Stimulated activated CD8-positive, alpha-beta memory T cell treated with anti-CD3 and anti-CD28 coated beads, Interleukin-4, amount 100 ng/mL, for 4 hours (primary cell): ENCODE measurements at places on chromosomes 12 and 14.
A peak's percentile ranks its signal among the peaks of the same experiment; 100 is the strongest.

- no peak for DNase-seq
Measured at GRCh38 chr12:531951-532585, 72.3 kb downstream of the B4GALNT3 start.

- no peak for DNase-seq
Measured at GRCh38 chr12:12108441-12109058, 37.8 kb downstream of the BCL2L14 start.

DNA sequence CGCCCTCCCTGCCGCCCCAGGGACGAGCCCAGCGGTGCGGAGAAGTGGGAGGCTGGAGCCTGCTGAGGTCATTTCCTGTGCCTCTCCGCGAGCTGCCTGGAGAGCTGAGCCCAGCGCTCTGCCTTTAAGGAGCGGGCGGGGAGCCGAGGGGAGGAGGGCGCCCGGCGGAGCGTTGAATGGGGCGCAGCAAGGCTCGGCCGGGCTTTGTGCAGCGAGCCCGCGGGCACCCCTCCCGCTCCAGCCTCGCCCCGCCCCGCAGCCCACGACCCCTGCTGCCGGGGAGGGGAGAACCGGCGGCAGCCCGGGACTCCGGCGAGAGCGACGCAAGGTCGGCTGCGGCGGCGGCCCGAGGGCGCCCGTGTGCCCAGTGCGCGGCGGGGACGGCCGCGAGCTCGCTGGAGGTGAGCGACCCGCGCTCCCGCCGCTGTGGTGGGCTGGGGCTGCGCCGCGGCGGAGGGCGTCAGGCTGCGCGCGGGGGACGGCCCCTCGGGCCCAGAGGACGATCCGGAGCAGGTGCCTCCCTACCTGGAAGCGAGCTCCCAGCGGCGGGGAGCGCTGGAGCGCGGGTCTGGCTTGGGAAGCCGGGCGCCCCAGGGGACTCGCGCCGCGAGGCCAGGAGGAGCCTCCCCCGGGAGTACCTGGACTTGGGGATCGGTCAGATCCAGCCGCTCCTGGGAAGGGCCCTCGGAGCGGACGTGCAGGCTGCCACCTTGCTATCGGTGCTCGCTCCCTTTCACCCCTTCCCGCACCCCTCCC is at the start of gene PLEKHH1:
PLEKHH1 (plus strand) TSS at position 293 of the 756 bp plus-strand sequence. CDS start 8,578 bp downstream, outside the sequence.
- peak; percentile 20 for DNase-seq

DNA sequence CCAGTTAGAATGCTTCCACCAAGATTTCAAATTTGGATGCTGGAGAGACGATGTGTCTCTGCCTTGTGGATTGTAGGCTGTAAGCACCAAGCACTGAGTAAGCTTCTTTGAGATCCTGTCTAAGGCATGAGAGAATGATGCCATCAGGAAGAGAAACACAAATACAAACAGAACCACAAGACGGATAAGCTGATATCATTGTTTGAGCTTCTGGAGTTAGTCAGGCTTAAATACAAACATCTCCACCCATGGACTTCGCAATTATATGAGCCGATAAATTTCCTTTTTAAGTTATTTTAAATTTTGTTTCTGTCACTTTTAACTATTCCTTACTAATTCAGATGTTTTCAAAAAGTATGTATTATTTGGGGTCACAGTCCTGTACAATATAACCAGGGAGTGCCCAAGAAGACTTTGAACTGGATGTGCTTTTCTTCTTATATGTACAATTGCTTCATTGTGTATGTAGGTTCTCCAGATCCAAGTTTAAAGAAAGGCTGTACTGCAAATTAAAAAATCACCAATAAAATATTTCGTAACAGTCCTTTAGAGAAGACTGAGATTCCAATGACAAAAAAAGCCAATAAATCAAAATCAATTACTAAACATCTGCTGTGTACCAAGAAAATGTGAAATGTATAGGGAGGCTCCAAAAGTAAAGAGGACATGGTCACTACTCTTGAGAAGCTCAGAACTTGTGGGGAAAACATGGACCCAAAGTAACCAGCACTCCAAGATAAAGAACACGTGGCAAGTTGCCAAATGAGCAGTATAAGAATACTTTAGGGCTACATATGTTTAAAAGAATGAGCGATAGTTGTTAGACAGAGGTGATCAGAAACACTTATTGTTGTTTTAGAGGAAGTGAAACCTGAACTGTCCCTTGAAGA is 274.1 kb downstream of the ADAMTS20 start:
- DNase-seq, result no peak

GRCh38 chr12:109544955-109545531 is 28.3 kb downstream of the MMAB start:
- DNase-seq, result peak; percentile 2

DNA sequence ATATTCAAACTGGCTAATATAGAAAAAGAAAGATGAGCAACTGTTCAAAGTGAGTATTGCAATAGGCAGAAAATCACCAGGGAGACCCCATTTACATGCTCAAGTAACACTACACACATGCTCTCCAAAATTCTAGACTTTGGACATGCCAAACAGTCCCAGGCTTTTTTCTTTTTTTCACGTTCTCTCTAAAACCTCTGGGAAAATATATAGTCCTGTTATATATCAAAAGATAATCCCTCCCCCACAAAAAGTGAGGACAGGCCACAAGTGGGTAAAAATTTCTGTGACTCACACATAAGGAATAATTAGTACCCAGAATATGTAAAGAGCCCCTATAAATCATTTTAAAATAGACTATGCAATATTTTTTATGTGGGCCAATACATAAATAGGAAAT is 55.2 kb downstream of the EFCAB11 start:
- DNase-seq, result no peak

DNA sequence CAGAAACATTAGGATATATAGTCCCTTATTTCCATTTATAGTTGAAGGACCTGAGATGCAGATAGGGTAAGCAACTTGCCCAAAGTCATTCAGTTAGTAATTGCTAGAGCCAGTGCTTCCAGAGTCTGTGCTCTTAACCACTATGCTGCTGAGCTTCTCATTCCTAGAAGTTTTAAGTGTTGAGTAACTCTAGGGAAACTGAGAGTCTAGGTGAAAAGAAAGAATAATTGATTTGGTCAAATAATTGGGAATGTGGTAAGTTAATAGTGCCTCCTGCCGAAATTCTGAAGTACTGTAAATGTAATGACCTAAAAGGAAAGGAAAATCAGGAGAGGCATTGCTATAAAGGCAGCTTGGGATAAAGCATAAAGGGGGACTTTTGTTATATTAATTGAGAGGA is 14.1 kb downstream of the PYROXD1 start:
- no peak for DNase-seq

DNA sequence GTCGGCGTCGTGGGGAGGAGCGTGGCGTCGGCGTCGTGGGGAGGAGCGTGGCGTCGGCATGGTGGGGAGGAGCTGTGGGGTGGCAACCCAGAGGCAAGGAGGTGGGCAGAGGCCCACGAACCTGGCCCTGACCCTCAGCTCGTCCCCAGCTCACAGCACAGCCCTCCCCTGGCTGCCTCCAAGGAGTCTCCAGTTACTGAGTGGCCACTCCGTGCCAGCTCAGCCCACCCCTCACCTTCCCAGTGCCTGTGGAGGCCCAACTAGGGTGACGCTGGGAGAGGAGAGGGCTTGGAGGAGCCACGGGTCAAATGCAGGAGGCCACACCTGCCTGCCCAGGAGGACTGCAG is 5.8 kb downstream of the ADSS1 start:
- DNase-seq, result no peak
